Bone marrow (tissue), 2 donors: ENCODE measurements at places on chromosomes 1 and 21.

GRCh38 chr1:17946434-17946833 is 161.2 kb upstream of the IGSF21 start:
- no peak for DNase-seq

DNA sequence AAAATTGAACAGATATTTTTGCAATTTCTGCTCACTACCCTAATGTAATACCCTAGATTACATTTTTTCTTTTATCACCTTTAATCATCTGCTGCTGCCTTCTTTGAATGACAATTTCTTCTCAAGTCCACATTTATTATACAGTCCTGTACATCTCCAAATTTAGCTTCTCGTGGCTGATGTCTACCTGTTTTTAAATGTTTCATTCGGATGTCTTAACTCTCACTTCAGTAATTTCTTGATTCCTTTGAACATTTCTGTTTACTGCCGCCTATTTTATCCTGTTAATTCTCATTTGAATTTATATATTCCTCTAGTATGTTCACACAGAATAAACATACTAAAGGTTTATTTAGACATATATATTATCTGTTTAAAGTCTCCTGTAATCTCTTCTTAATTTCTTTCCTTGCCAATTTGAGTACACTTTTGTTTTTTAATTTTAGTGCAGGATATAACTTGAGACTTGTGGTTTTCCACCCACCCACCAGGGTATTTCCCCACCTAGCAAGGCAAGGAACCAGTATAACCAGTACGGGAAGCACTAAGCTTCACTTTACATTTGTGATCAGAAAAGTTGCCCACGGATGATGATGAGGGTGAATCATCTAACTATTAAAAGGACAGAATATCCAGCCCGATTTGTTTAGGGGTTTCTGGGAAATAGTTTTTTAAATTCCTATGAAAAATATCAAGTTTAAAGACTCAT is 12.7 kb downstream of the INSL5 start:
- DNase-seq: no peak

DNA sequence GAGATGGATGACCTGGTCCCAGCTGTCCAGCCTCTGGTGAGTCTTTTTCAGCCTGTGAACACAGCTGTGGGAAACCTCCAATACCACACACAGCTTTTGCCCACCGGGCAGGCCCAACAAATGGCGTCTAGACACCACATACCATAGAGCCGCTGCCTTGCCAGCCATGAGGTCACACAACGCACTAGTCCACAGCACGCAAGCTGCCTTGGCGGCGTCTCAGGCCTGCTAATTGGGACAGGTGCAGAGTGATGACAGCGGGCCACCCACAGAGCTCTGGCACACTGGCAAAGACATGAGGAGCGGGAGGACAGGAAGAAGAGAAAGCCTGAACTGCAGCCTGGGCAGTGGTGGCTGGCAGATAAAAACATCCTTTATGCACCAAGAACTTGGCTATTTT is 125.5 kb downstream of the ADAMTS1 start:
- DNase-seq: no peak

DNA sequence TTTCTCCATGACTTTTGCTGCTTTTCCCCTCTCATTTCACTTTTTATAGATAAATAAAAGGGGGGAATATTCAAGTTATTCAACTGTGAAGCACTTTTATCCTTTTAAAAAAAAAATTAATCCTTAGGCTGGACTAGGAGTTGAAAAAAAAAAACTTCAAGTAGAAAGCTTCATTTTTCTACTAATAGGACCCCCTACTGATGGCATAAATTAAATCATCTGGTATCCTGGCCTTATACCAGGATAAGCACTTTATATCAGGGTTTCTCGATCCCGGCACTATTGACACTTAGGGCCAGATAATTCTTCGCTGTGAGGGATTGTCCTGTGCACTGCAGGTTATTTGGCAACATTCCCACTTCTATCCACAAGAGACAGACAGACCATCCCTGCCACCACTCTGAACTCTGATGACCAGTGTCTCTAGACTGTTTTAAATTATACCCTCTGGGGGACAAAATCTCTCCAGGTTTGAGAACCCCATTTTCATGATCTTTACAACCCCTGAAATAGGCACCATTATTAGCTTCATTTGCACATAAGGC is 17.6 kb downstream of the USP33 start:
- no peak for DNase-seq

DNA sequence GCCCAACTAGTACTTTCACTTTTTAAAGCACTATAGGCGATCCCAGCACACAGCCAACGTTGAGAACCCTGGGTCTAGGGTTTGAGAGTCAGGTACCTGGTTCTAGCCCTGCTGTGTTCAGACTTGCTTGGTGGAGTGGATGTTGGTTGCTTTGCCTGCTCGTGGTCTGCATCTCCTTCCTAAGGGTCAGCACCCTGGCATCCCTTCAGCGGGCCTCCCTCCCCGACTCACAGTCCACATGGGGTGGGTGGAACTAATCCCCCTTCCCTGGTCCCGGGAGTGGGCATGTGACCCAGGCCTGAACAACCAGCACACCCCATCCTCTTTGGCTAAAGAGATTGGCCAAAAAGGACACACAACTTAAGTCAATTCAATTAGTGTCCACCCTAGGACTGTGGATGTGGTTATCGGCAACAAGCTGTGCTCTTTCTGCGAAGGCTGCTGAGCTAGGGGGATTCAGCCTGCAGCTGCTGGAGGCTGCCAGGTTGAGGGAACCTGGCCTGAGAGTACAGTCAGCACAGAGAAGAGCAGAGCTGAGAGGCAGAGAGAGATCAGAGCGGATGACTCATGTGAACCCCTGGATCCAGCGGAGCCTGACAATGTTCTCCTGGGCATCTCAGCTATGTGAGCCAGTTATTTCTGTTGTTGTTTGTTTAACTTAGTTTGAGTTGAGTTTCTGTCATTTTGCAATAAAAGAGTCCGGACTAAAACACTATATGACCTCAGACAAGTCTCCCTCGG is 138.9 kb downstream of the ACTL8 start:
- DNase-seq: no peak

GRCh38 chr1:234525099-234525799 is 46.3 kb upstream of the TARBP1 start:
- DNase-seq: peak; percentile 30

DNA sequence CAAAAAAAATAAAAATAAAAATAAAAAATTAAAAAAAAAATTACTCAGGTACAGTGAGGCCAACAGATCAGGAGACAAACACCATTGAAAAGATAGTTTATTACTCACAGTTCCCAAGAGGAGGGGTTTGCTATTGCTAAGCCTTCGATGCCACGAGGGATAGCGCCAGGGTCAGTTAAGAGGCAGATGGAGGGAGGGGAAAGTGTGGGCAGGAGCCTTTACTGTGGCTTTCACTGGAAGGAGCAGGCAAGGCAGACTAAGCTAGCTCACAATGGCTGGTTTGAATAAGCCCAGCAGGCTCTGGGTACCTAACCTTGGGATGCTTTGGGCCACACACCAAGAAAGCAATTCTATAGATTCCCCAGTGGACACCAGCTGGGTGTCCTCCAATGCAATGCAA is 12.7 kb upstream of the RNF187 start:
- no peak for DNase-seq

DNA sequence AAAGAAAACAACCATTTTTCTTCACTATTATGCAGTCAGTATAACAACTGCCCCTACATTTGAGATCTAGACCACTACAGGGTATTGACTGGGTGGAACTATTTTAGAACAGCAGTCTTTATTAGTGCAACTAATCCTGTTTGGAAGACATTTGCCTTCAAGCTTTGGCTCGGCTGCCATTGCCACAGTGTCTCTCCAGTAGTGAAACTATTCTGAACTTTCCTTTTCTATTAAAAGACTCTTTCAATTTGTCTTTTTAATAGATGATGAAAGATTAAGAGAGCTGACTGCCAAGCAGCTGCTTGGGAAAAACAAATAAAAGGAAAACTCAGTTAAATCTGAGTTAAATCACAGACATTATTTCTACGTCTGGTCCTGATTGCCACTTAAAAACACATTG is 49.3 kb downstream of the LPGAT1 start:
- DNase-seq: no peak

GRCh38 chr1:229759037-229759435 is 133.0 kb downstream of the URB2 start:
- no peak for DNase-seq

GRCh38 chr1:107262467-107263286 is 121.8 kb downstream of the NTNG1 start:
- DNase-seq: no peak

GRCh38 chr1:80893115-80893514 is 907.6 kb upstream of the ADGRL2 start:
- DNase-seq: no peak

DNA sequence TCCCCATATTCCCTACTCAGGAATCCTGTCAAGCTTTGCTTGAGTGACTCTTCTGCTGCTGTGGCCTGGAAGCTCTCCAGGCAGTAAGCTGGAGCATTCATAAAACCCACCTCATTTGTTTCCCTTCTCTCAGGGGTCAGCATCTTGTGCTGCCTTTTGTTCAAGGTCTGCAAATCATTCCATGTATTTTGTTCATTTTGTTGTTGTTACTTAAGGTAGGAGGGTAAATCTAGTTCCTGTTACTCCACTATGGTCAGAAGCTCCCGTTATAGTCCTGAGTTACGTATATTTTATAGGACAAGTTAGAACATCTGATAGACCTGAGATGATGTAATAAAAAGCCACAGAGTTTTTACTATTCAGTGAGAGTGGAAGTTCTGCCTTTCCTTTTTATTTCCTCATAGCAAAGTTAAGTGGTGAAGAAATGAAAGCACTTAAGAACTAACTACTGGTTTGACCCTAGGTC is 9.9 kb downstream of the SYNJ1 start:
- no peak for DNase-seq

DNA sequence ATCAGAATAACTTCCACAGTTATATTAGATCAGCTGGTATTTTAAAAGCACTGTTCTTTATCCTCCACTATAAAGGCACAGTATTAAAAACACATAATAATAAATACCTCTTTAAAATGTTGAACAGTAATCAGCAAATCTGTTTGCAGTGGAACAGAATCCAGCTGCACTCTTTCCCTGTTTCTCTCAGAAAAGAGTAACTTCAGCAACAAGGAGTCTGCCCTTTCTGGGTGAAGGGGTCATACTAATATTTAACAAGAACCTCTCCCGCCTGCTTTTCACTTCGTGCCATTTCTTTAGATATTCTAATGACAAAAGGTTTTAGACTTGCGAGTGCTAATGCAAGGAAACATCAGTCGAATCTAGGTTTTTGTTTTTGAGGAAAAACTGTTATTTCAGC is 194.2 kb upstream of the FMN2 start:
- DNase-seq: no peak

- no peak for DNase-seq
Observed at GRCh38 chr1:201302163-201303152, 19.2 kb downstream of the PKP1 start.

GRCh38 chr1:174074757-174075156 is 52.6 kb upstream of the RC3H1 start:
- peak; percentile 22 for DNase-seq
